IPS-NIHi11 (cell line): ENCODE measurements at places on chromosomes 2 and 18.
A peak's percentile ranks its signal among the peaks of the same experiment; 100 is the strongest.

GRCh38 chr2:49028101-49028500 lies 126.2 kb downstream of the FSHR start:
- DNase-seq: no peak

DNA sequence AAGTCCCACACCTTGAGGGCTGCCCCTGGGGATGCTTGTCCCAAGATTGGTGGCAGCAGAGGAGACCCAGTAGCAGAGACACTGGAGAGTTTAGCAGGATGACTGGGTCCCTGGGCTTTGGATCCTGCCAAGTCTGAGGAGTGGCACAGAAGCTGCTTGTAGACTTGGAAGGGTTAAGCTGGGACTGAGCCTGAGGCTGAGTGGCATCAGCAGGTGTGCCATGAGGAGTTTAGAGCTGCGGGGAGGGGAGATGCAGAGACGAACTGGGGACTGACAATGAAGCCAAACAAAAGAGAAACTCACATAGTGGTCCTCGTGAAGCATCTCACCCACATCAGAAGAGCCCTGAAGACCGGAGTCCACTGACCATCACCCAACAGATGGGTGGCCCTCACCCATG lies 329.7 kb upstream of the KLHL29 start:
- DNase-seq: no peak

GRCh38 chr18:45282101-45282812 lies 333.0 kb upstream of the SLC14A2 start:
- no peak for DNase-seq

DNA sequence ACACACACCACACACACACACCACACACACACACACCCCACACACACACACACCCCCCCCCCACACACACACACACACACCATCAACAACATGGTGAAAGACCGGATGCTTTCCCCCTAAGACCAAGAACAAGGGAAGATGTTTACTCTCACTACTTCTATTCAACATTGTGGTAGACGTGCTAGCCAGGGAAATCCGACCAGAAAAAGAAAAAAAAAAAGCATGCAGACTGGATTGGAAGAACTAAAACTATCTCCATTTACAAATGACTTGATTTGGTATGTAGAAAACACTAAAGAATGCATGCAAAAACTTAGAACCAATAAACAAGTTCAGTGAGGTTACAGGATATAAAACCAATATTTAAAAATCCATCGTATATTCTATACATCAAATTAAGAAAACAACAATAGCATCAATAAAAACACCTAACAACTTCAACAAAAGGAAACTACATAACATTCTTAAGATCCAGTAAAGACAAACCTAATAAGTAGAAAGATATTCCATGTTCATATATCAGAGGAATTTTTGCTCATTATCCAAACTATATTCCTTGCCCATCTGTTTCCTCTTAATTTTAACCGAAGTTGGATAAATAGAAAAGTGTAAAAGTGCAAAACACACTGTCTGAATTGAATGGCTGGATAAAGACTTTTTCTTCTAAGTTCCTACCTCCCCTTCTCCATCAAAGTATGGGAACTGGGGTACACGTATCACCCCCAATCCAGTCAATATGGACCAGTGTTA lies 51.5 kb upstream of the RNU4ATAC start:
- no peak for DNase-seq

GRCh38 chr2:137969418-137969765 lies 5.1 kb downstream of the HNMT start:
- DNase-seq: no peak

DNA sequence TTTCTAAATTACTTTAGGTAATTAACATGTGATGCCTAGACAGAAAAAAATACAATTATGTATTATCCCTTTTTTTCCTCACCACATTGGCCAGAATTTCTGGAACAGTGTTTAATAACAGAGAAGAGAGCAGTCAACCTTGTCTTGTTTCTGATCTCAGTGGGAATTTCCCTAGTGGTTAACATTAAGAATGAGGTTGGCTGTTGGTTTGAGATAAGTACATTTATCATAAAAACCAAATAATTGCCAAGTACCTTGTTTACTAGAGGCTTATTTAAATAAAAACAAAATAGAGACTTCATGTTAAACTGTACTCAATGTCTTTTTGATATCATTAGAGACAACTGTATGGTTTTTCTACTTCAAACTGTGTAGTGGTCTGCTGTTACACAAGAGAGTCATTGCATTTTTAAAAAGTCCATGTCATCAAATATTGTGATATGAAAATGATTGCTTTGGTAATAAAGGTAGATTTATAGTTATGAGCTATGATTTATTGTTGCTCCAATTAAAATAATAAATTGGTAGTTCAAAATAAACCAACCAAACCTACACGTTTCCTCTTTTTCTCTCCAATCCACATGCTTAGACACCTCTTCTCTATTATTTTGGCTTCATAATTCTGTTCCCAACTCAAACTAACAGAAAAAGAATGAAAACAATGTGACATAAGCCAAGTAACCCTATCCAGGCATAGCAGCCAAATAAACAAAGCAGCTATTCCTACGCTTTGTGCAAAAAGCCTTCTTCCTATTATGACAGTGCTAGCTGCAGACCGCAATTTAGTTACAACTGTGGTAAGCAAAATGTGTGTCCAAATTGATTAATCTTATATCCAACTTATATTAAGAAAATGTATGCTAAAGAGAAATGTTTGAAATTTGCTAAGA lies 20.9 kb upstream of the TANK start:
- no peak for DNase-seq

GRCh38 chr2:34025196-34025595 lies 426.1 kb upstream of the FAM98A start:
- no peak for DNase-seq

DNA sequence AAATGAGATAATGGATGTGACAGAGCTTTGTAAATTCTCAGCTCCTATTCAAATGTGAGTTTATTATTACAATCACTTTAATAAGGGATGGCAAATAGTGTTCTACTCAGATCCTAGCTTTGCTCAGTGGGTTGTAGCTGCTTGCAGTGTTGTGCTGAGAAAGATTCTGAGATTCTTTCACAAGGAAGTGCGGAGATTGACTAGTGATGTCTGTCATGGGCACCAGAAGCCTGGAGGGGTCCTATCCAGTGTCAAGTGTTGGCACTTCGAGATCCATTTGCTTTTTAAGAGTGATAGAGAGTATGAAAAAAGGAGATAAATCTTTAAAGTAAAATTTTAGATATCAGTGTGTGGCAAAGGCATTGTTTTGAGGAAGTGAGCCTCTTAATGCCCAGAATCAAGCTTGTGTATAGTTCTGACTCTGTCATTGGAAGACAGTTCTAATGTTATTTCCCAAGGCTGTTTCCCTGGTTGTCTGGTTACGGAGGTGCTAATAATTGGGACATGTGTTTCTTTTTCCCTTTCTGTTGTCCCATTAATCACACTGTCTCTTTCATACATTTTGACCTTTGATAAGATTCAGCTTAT lies 181.7 kb upstream of the SPRED2 start:
- no peak for DNase-seq

DNA sequence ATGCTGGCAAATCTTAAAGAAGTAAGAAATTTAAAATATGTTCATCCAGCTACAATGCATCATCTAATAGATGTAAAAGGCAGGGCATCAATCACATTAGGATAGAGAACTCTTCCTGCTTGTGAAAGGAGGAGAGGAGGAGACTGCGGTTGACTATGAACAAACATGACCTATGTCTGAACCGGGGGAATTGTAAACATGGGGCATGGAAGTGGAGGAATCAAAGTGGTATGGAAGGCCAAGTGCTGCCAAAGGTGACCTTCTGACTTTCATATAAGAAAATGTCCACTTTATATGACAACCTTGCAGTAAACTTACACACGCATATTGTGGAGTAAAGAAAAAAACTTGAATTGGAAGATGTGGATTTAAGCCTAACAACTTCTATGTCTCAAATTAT lies 20.0 kb upstream of the SLC8A1 start:
- DNase-seq: no peak

- peak; percentile 54 for DNase-seq
Observed at GRCh38 chr2:231674587-231675338, 33.6 kb upstream of the PTMA start.

DNA sequence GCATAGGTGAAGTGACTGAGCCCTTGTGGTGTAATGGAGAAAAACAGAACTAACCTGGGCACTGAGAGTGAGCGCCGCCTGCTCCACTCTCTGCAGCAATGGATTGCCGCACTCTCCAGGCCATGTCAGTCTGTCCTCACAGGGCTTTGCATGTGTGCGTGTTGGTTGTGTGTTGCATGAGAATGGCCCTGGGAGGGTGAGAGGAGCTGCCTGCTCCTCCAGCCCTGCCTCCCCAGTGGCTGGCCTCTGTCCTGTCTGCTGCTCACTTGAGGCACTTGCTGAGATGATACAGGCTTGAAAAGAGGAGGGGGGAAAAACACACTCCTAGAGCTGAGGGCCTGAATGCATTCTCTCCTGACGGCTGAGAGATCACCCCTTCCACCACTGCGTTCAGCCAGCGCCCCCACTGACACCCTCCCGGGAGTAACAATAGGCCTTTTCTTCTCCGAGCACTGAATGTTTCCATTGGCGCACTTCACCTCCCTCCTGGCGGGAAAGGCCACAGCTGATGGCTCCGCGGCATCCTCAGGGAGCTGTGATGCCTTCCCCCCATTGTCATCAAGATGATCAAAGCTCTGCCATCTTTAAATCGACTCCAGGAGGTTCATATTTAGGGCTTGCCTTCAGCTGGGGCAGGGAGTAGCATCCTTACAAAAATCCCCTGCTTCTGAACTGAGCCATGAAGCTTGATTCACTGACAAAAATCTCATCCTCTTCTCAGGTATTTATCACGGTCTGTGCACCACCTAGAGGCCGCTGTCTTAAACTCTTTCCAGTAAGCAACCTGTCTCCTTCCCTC lies 49.9 kb upstream of the DAPL1 start:
- DNase-seq: peak; percentile 51

DNA sequence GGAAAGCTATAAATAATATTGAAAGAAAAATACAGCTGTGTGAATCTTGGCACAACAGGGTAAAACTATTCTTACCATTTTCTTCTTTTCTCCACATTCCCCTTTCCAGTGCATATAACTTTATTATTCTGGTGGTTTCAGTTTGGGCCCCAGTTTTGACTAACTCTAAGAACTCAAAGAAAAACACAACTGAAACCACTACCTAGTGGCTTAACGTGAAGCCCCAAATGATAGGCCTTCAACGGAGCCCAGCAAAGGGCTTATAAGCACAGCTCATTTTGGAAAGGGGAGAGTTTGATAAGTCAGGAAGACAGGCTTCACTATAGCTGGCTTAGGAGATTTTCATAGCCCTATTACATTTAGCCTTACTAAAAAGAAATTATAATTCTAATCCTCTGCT lies 62.4 kb downstream of the PPP1R1C start:
- DNase-seq: no peak

DNA sequence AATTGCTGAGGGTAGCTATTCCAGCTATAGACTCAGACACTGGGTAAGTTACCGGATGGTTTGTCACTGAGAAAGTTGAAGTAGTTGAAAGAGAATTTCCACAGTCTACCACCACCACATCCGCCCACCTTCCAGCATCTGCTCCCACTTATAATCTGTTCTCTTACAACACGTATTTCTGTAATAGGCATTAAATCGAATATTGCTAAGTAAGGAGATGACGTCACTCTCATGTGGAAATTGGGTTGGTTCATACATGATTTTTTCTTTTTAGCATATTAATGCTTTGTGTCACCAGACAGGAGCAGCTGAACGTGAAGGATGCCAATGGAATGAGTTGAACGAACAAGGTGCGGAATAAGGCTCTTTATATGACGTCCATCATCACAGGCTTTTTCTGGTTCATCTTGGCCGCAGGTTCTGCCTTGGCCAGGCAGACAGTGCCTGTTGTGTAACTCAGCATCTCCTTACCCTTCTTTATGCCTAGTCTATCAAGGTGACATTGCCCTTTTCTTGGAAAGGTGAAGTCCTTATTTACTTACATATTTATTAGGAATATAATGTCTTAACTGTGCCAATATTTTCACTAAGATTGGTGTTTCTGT lies 45.9 kb downstream of the THUMPD2 start:
- no peak for DNase-seq

- DNase-seq: no peak
Observed at GRCh38 chr2:174066871-174067270, 101.7 kb upstream of the SP3 start.

GRCh38 chr2:24076849-24077534 lies 866 bp upstream of the SF3B6 start:
- no peak for DNase-seq

DNA sequence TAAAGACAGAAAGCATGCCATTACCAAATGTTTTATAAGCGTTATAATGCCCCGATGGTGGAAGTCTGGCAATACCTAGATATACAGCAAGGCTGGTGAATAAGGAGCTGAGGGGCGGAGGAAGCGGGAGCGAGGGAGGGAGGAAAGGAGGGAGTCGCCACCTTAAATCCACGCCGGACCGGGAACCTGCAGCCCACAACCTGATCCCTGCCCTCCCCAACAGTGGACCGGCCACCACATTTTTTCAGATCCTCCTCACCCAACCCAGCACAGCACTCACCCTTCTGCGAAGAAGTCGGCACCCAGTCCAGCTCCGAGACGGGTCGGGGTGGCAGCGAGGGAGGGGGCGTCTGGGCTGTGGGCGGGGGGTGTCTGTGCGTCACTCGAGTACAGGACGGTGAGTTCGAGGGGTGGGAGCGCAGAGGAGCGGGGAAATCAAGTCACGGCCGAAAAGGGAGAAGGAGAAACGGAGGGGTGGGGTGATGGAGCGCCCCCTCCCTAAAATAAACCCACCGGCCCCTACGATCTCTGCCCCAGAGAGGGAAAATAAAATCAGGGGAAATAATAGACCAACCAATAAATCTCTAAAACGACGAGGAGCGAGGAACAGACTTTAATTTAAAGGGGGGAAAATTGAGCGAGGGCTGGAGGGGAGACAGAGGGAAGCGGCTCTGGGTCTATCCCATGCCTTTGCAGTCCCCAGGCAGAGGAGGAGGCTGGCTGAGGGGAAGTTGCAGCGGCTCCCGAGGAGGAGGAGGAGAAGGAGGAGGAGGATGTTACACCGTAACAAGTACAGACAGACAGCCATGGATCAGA lies 96.5 kb upstream of the SERTAD2 start:
- peak; percentile 18 for DNase-seq

- no peak for DNase-seq
Observed at GRCh38 chr2:217158928-217159327, 299.1 kb upstream of the TNP1 start.

GRCh38 chr2:145771525-145771924 lies 1251.6 kb upstream of the ZEB2 start:
- no peak for DNase-seq

DNA sequence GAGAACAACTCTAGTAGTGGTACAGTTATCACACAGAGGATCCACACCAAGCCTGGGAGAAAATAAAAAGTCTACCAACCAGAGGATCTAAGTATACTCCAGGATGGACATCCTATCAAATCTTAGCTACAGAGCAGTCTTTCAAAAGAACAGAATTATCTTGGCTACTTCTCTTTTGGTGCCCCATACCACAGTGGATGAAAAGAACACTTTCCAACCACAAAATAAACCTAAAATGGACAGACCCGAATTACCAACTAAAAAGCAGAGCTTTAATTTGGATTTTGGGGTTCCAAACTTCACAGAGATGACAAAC lies 116.1 kb downstream of the SRBD1 start:
- no peak for DNase-seq

- no peak for DNase-seq
Observed at GRCh38 chr2:95024960-95025405, 525 bp upstream of the MAL start.

GRCh38 chr2:215967590-215968378 lies 45.6 kb downstream of the MREG start:
- DNase-seq: no peak
